NCI-H1105 (cell line): ENCODE measurements at places on chromosomes 3 and 15.

- DNase-seq, result no peak
These were observed 21.0 kb downstream of the RPSA start for GRCh38 chr3:39427506-39427905.

DNA sequence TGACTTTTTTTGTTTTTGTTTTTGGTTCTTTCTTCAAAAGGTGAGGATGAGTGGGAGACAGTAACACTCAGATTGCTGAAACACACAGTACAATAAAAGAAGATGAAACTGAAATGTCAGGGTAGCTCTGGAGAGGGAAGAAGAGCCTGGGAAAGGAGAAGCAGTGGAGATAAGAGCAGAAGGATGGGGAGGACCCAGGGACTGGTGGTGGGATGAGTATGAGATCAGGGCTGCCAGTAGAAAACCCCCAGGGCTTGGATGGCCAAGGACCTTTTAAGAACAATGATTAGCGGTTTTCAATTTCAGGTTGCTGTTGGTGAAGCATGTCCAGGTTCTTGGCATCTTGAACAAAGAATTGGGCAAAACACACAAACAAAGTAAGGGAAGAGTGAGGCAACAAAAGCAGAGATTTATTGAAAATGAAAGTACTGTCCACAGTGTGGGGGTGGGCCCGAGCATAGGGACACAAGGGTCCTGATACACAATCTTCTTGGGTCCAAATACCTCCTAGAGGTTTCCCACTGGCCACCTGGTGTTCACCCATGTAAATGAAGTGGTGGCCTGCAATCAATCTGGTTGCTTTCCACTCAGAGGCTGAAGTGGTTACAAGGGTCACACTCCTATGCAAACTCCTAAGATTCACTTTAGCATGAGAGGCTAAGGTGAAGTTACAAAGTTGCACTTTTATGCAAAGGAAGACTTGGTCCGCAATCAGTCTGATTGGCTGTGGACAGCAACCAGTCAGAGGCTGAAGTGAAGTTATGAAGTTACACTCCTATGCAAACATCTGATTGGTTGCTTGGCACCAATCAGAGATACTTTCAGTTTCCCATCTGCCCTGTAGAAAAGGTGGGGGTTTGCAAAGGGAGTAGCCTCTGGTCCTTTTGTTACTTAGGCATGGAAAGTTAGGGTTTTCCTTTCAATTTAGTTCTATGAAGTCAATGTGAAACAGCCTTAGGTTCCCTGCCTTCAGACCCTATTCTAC is 26.1 kb upstream of the MFSD1 start:
- DNase-seq, result no peak

GRCh38 chr3:4936982-4937614 is 42.1 kb upstream of the BHLHE40 start:
- DNase-seq, result no peak

DNA sequence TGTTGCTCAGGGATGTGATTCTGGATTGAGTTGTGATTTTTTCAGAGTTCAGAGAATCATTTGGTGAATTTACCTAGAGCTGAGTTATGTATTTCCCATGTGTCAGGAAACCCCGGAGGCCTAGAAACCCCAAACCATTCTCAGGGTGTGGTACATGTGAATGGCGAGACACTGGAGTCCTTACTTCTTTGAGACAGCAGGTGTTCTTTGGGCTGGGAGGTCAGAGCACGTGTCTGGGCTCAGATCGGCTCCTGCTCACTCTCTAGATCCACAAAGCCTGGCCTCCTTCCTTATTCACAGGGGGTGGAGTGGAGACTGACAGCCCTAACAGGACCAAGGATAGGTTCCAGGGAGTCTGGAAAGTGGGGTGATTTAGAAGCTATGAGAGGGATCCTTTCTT is 145.8 kb downstream of the CHDH start:
- no peak for DNase-seq

DNA sequence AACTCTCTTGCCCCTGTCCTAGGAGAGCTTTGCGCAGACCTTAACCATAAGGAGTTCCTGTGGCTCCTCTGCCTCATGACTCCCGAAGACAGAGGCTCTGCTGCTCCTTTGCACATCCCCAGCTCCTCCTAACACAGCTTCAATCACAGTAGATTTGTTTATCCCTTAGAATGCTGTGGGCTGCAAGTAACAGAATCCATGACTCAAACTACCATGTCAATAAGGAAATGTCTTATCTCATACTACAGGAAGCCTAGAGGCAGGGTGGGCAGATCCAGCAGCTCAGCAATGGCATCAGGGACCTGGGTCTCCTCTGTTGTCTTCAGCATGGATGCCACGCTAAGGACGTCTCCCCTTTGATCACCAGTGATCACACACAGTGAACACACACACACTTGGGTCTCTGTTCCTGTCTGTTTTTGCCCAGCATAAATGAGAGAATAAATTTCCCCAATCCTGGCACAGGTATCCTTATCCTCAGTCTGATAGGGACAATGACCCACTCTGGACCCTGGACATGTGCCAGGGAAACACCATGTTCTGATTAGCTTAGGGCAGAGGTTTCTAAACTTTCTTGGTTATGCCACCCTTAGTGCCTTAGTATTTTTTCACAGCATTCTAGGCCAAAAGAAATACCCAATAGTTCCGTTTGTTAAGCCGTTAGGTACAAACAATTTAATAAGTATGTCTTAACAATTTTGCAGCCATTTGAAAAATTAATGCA is 46.1 kb upstream of the MRPS22 start:
- DNase-seq, result no peak

DNA sequence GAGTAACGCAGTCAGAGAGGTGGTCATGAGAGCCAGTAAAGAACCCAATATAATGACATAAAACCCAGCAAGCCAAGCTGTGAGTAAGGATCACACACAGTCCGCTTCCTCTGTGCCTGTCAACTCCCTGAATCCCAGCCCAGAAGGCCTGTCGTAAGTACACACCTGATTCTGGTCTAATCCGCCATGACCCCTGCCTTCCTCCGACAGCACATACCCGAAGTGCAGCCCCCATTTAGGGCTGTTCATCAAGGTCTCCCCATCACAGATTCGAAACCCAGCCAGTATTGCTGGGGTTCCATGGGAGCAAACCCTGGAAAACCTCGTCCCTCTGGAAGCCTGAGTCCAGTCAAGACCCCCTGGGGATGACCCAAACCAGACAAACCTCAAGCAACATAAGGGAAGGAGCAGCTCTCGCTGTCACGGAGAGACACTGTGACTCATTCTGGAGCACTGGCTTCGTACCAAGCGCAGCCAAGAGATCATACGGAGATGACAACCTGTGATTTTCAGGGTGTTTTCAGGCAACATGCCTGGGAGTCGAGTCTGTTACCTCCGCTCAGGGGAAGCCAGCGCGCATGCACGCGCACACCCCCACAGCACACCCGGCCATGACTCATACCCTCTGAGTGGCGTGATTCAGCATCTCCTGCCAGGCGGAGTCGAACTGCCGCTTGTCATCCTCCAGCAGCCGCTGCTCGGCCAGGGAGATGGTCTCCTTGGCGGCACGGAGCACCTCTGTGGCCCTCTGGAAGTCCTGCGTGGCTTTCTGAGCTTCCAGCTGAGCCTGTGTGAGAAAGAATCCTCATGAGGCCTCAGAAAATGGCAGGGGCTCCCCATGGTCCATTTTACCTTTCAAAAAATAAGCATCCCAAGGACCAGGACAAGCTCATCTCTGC is 63.0 kb downstream of the SH3BP5 start:
- DNase-seq, result no peak

- no peak for DNase-seq
These were observed 35.7 kb downstream of the MGA start for GRCh38 chr15:41695750-41696436.

DNA sequence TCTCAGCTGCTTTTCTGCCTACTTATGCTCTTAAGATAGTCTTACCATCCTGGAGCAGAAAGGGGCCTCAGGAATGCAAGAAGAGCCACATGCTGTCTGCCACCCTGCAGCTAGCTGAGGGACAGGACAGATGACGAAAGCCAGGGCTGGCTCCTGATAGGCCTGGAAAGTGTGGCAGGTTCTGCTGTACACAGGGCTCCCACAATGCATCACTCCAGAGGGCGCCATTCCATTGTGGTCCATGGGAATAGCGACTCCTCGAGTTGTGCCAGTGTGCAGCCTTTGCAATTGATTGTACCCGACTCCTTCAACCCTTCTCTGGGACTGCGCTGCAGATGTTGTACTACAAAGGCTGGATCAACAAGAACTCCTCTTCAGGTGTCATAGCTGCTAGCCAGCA is 11.2 kb downstream of the ACAN start:
- no peak for DNase-seq

- DNase-seq, result no peak
These were observed 406.5 kb upstream of the ARHGEF26 start for GRCh38 chr3:153714588-153715290.

- DNase-seq, result no peak
These were observed 5.2 kb upstream of the IP6K1 start for GRCh38 chr3:49791571-49791970.

- DNase-seq, result peak; percentile 80
These were observed 94.7 kb downstream of the RAB11A start for GRCh38 chr15:65963911-65964482.

- no peak for DNase-seq
These were observed 756.6 kb upstream of the ARPP21 start for GRCh38 chr3:34882764-34883163.

DNA sequence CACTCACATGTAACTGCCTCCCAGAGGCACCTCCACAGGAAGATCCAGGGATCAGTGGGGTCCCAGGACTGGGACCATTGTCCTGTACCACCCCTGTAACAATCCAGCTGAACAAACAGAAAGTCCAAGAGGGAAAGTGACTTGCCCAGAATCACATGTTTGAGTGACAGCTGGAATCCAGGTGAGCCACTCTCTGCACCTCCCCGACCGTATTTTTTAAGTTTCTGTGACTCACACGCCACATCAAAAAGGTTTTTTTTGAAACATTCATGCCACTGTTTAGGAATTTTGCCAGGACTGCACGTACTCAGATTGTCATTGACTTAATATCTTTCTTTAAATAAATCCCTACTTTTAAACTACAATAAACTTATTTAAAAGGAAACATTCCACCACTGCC is 9.8 kb upstream of the SLC6A1 start:
- DNase-seq, result no peak

- DNase-seq, result no peak
These were observed 203.6 kb downstream of the TNIK start for GRCh38 chr3:171256445-171257250.

DNA sequence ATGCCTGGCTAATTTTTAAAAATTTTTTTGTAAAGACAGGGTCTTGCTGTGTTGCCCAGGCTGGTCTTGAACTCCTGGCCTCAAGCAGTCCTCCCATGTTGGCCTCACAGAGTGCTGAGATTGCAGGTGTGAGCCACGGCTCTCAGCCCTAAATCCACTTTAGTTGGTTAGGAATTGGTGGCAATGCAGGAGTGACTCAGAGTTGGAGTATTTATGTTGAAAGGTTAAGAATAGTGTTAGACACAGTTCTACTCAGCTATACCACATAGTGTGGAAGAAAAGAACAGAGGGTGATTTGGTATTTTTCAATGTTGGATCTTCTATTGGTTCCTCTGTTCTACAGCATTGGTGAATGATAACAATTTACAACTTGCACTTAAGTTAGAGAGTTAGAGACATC is 7.6 kb downstream of the ZNF639 start:
- DNase-seq, result no peak

- no peak for DNase-seq
These were observed 38.2 kb downstream of the DPPA2 start for GRCh38 chr3:109278141-109278540.

GRCh38 chr3:132135628-132136333 is 101.0 kb upstream of the CPNE4 start:
- no peak for DNase-seq

DNA sequence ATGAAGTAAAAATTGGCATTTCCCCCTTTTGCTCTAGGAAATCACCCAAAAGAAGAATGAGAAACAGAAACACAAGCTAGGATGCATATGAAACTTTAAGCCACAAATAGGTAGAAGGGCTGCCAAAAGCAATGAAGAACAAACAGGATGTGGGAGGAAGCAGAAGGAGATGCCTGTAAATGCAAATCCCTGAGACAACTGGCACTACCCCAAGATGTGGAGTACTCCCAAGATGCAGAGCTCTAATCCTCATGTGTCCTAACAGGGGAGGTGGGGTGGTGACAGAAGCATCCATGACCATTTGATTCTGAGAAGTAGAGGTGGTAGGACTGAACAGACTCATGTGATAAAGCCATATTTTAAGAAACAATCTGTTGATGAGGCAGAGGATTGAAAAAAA is 31.9 kb upstream of the ZNF280D start:
- DNase-seq, result no peak

DNA sequence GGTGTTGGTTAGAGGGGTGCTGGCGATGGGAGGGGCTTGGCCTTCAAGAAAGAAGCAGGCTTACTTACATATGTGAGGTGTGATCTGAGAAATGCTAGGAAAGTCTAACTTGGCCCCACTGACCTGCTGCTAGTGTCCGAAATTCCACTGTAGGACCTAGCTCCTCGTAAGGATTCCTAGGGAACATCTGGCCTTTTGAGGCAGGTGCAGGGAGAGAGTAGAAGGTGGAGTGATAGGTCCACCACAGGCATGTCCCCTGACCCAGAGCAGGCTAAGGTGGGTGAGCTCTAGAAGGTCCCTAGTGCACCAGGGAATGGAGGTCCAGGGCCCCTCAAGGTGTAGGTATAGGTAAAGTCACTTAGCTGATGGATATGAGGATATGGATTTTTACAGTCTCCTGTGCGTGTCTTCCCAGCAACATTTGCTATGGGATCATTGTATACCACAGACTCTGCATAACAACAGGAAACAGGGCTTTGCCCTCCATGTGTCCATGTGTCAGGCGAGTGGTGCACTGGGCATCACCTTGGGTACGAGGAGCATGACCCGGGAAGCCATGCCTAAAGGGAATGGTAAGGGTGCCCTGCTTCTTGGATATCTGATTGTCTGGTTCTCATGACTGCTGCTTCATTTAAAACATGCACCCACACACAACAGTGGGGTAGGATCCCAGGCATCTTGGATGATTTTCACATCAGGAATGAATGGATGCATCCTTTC is 32.6 kb downstream of the POMGNT2 start:
- no peak for DNase-seq

DNA sequence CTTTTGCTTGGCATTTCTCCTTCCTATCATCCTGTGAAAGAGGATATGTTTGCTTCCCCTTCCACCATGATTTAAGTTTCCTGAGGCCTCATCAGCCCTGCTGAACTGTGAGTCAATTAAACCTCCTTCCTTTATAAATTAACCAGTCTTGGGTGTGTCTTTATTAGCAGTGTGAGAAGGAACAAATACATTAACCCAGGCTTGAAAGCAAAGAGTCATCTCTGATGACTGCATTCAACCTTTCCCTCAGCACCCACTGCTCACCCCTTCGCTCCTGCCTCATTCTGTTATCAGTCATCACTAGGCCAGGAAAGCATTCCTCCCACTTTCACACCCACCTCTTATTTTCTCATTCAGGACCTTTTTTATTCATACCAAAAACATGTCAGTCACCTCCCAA is 59.6 kb upstream of the CASR start:
- DNase-seq, result no peak
